Activated CD8-positive, alpha-beta T cell treated with anti-CD3 and anti-CD28 coated beads for 36 hours (primary cell): ENCODE measurements at places on chromosomes 7 and 10. TPM values are rescaled to one million over a fixed set of nuclear protein-coding genes. Genes with fewer than 3 reads are reported as not detected.

EPHB4 gene
- 4.8 TPM for total RNA-seq

KNDC1 gene
- total RNA-seq, result not detected

STK32C gene
- total RNA-seq, result 29.3 TPM

EDRF1 gene
- 26.3 TPM for total RNA-seq

CD36 gene
- not detected for total RNA-seq

ZNF804B gene
- not detected for total RNA-seq

PITX3 gene
- 0.23 TPM for total RNA-seq

DKK1 gene
- not detected for total RNA-seq

LEP gene
- total RNA-seq, result not detected

CCDC3 gene
- not detected for total RNA-seq
